ENCODE measurements at places on chromosomes 12 and 14.

GRCh38 chr12:92702754-92703679, at the start of gene PLEKHG7:
TSS of gene PLEKHG7 (plus strand) at chr12:92702989. CDS start at chr12:92706632, 3,643 bp downstream.
- DNase-seq = no peak

DNA sequence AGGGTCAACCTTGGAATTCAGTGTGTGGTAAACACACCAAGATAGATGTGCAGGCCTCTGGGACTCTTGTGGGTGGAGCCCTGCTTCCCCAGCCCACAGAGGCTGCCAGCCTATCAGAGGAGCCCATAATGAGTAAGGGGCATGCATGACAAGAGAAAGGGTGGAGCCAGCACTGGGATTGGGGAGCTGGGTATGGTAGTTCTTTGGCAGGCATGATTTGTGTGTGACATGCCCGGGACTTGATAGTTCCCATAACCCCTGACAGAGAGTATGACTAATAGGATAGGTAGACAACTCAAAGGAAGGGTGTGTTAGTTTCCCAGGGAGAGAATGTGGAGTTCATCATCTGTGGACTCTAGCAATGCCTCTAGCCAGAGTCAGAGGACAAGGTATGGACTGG, 143.0 kb downstream of the EMP1 start:
- DNase-seq = no peak

DNA sequence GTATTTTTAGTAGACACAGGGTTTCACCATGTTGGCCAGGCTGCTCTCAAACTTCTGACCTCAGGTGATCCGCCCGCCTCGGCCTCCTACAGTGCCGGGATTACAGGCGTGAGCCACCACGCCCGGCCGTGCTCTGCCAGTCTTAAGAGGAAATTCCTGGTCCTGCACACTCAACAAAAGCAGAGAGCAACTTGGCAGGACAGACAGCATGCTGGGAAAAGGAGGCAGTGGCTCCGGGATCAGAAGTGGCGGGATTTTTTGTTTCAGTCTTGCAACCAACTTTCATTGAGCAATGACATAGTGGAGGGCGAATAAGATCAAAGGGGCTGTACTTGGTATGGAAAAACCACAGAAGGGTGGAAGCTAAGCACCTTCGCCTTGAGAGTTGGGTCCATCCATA, 2.1 kb downstream of the CKAP4 start:
- no peak for DNase-seq

DNA sequence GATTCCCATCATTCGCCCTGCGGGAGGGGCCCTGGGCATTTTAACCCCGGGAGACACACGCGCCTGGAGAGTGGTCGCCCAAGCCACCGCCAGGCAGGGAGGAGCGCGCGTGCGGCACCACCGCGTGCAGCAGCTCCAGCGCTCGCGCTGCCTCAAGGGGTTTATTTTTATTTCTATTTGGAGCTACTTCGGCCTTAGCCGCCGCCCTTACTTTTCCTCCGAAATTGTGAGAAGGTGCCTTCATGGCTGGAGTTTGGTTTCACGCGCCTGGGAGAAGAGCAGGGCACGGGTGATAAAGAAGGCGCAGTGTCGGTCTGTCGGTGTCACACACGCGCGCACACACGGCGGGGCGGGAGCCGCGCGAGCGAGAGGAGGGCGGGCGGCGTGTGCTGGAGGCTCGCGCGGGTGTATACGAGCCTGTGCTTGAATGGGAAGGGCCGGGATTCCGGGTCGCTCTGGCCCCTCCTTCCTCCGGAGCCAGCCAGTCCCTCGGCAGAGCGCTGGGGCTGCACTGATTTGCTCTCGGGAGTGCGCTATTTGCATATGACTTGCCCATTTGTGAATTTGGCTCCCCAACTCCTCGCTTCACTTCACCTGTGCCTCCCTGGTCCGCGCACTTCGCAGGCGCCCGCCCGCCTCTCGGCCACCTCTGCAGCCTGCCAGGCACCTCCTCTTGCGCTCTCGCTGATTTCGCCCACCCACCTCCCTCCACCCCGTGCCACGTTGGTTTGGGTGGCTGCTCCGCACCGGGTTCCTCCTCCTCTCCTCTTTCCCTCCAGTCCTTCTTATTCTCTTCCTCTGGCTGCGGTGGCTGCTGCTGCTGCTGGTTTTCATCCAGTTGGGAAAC, 932.3 kb downstream of the DIO2 start:
- peak; percentile 87 for DNase-seq

GRCh38 chr12:38149395-38150073, 167.0 kb upstream of the ALG10B start:
- DNase-seq = no peak

DNA sequence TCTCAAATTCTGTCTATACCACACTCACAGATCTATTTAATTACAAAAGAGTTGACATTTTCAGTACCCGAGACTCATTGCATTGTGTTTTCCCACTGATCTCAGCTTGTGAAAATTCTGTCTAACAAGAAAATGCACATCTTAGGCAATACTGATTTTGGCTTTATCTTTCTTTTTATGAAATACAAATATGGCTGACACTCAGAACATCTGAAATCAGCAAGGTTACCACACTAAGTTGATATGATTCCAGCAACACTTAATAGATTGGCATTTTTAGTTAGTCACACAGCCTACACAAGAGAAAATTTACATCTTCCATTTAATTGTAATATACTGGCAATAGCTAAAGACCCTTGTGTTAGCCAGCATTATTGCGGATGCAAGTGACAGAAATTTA, 40.3 kb downstream of the PEX5 start:
- DNase-seq = no peak

DNA sequence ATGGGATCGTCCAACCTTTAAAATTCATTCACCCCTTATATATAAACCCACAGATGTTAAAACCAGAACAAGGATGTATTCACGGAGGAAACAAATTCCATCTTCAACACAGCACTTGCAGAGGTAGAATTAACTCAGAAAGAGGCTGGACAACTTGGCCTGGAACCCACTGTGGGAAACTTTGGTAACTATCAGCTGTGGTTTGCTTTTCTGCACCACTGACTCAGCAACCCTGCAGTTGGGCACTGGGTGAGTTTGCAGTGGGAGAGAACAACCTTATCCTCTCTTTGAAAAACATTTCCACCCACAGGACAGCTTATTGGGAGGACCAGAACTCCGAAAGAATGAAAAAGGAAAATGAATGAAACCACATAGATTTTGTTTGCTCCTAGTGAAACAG, 66.3 kb downstream of the ZNF664 start:
- DNase-seq = no peak

DNA sequence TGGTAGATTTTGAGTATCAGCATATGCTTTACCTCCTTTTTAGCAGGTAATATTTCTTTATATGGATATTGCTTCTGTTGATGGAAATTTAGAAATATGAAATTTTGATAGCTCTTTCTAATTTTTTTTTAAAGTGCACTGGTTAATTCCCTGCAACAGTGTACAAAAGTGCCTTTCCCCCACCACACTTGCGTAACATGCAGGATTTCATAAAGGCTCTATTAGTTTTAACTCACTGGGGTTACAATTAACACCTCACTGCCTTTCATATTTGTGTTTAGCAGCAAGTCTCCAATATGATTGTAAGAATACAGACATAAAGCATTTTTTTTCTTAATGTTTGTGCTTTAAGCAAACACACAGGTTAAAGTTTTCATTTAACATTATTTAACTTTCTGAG, 25.6 kb downstream of the MNAT1 start:
- DNase-seq = no peak

DNA sequence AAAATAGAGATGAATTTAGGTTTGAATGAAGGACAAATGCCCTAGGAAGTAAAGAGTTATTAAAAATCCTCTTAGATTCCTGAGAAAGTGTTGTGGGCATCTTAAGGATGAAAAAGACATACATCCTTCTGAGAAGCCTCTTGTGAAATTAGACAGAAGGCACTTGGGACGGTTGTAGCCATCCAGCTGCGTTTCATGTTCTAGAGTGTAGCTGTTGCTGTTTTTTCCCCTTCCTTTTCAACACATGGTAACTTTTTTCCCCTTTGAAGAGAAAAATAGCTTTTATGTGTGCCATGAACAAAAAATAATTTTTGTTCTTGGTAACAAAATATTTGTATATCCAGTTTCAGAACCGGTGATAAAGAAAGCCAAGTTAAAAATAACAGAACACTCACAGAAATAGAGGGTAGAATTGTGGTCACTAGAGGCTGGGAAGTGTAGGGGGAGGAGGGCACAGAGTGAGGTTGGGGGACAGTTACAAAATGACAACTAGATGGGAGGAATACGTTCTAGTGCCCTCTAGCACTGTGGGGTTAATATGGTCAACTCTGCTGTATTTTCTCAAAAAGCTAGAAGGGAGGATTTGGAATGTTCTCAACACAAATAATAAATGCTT, 58.4 kb downstream of the PTHLH start:
- no peak for DNase-seq

- DNase-seq = no peak
These were observed 7.3 kb upstream of the TRPV4 start for GRCh38 chr12:109840305-109841074.

GRCh38 chr12:116959198-116959460, 48.4 kb downstream of the FBXW8 start:
- DNase-seq = no peak

GRCh38 chr14:101960225-101960624, 4.1 kb upstream of the DYNC1H1 start:
- no peak for DNase-seq

DNA sequence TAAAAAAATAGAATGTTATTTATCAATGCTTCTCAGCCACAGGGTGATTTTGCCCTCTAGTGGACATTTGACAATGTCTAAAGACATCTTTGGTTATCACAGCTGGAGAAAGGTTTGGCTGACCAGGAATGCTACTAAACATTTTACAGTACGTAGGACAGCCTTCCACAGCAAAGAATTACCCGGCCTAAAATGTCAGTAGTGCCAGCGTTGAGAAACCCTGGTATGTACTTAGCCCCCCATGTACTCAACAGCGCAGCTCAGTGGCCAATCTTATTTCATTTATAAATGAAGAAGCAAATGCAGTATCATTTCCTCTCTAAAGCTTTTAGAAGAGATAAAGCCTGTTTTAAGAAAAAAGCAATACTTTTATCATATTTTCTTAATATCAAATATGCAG, 5.8 kb downstream of the MARK3 start:
- DNase-seq = peak; percentile 30

- no peak for DNase-seq
These were observed 74.8 kb upstream of the PLXNC1 start for GRCh38 chr12:94073441-94074051.

- DNase-seq = peak; percentile 69
These were observed 412.4 kb downstream of the PCNX1 start for GRCh38 chr14:71319666-71320065.

GRCh38 chr12:98513379-98514322, 1.7 kb upstream of the TMPO start:
- DNase-seq = no peak

DNA sequence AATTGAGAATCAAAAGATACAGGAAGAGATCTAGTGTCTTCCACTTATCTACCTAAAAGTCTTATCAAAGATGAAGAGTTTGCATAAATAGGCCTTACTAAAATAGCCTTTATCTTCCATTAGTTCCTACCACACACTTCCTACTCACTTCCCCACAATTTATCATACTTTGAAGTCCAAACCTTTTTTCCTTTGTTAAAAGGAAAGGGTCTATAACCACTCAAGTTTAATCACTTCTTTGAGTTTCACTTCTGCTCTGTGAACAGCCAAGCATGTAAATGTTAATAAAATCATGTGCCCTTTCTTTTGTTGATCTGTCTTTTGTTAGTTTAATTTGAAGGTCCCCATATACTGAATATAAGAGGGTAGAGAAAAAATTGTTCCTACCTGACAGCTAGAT, 114.5 kb downstream of the PHLDA1 start:
- no peak for DNase-seq

DNA sequence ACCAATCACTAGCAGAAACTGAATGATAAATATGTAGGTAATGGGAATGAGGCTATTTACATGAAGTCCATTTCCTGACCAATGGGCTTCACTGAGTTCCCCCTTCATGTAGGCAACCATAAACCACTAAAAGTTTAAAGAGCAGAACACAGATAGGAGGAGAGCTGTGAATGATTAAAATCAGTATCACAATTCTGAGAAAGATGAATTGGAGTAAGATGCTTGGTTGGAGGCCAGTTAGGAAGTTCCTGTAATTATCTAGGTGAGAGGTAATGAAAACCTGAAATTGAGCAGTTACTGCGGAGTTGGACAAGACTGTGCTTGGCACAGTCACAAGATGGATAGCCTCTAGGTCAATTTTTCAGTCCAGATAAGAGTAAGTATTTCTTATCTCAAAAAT, 56.6 kb downstream of the GALNT4 start:
- no peak for DNase-seq

GRCh38 chr12:639988-640387, 23.3 kb downstream of the NINJ2 start:
- DNase-seq = no peak

DNA sequence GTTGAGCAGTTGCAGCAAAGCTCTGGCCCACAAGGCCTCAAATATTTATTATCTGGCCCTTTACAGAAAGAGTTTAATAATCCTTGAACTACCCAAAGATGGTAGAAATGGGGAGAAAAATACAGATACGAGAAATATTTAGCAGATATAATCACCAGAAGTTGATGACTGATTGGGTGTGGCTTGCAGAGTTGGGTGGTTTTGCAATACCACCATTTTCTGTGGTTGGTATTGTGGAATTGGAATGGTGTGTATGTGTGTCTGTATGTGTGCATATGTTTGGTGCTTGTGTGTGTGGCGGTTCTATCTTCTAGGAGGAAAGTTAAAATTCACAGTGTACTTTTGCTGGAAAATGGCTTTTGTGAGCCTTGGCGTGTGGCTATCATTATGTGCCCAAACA, 85.4 kb upstream of the MANSC4 start:
- no peak for DNase-seq

- DNase-seq = no peak
These were observed 201.2 kb downstream of the ANO4 start for GRCh38 chr12:100995771-100996170.

DNA sequence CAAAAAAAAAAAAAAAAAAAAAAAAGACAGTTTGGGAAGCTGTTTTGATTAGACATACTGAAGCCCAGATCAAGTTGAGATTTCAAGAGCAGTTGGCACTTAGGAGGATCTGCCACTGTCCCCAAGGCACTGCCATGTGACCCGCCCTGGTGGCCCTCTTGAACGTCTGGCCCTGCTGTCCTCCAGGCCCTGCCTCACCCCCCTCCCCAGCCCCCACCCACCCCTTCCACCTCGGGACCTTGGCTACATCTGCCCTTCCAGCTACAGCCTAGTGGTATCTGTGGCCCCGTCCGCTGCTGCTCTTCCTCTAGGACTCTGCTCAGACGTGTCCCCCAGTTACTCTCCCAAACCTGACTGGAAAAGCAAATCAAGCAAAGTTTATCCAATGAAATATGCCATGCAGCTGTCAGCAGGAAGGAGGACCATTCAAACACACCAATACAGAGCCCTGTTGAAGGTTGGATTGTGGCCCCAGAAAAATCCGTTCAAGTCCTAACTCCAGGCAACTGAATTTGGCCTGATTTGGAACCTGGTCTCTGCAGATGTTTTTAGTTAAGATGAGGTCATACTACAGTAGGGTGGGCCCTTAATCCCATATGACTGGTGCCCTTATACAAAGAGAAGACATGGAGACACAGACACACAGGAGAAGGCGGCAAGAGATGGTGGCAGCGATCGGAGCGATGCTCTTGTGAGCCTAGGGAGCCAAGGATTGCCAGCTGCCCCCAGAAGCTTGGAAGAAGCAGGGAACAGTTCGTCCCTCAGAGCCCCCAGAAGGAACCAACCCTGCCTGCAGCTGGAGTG, 17.7 kb downstream of the SLC25A29 start:
- DNase-seq = no peak

GRCh38 chr14:53855127-53855526, 101.5 kb downstream of the BMP4 start:
- DNase-seq = no peak

All from brain (organoid and tissue), 16 donors.